Bronchus fibroblast of lung (primary cell): ENCODE measurements at places on chromosomes 3 and 15. TPM values are rescaled to one million over a fixed set of nuclear protein-coding genes. Genes with fewer than 3 reads are reported as not detected.

NEK11 gene
- 1.2 and 2.9 TPM in 2 replicates for total RNA-seq

PDZRN3 gene
- total RNA-seq = 3.7 TPM in 2 replicates

PAK6 gene
- 3.5 TPM in 1 of 2 replicates, not detected in the other for total RNA-seq

SLC28A2 gene
- not detected in 2 replicates for total RNA-seq

GOLGA6A gene
- not detected in 2 replicates for total RNA-seq

ILDR1 gene
- total RNA-seq = not detected in 2 replicates

ITGA11 gene
- 0.59 and 1.0 TPM in 2 replicates for total RNA-seq

RHOV gene
- not detected in 2 replicates for total RNA-seq

GOLGA8G gene
- total RNA-seq = not detected in 2 replicates

STRA6 gene
- total RNA-seq = 0.17 and 0.30 TPM in 2 replicates

CILP gene
- under 0.01 and 0.17 TPM in 2 replicates for total RNA-seq

CCR9 gene
- not detected in 2 replicates for total RNA-seq

GPR156 gene
- total RNA-seq = 0.45 and 0.67 TPM in 2 replicates

TGM5 gene
- not detected in 2 replicates for total RNA-seq

LTK gene
- 0.50 and 0.59 TPM in 2 replicates for total RNA-seq
